GM03348 (cell line): ENCODE measurements at places on chromosomes 1 and 21.
A peak's percentile ranks its signal among the peaks of the same experiment; 100 is the strongest.

GRCh38 chr1:59062743-59063142, 234.2 kb upstream of the FGGY start:
- no peak for DNase-seq

DNA sequence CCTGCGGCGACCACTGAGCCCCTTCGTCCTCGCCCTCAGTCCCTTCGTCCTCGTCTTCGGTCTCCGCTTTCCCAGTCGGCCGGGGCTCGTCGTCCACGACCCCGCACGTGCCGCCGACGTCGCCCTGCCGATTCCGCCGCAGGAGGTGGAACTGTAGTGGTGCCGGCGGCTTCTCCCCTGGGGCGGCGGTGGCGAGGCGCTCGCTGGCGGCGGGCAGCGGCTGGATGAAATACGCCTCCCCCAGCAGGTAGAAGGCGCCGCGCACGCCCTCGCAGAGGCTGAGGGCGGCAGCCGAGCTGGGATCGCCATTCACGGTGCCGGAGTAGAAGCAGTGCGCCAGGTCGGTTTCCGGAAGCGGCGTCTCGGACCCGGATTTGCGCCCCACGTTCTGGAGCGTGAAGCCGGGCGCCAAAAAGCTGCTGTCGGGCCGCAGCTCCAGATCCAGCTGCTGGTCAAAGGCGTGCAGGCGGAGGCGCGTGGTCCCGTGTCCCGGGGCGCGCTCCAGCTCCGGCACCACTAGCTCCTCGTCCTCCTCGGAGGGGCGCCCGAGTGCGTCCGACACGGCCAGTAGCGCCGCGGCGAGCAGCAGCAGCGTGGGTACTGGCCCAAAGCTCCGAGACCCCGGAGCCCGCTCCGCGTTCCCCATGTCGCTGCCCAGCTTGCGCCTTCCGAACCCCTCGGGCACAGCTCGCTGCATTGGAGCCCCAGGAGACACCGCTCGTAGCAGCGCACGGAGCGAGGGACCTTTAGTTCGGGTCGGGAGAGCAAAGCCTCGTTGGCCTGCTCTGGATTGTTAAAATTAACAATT, 747 bp downstream of the ADAMTS1 start:
- peak; percentile 57 for DNase-seq

- no peak for DNase-seq
Observed at GRCh38 chr1:68319907-68320306, 87.6 kb upstream of the WLS start.

DNA sequence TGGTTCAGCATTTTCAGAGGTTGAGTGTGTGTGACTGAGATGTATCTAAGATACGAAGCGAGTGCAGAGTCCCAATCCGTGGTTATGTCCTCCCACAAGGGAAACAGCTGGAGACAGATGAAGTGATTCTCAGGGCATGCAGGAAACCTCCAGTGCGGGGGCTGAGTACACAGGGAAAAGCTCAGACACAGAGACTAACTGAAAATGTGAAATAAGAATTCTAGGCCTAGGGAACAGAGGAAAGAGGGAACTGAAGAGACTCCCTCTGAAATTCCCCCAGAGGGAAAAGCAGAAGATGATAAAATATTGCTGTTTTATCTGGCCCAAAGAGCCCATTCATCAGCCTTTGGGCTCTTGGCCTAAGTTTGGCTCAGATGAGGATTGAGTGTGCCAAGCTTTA, 116.8 kb downstream of the LRRC53 start:
- no peak for DNase-seq

- no peak for DNase-seq
Observed at GRCh38 chr1:59383963-59384362, 87.1 kb downstream of the FGGY start.

DNA sequence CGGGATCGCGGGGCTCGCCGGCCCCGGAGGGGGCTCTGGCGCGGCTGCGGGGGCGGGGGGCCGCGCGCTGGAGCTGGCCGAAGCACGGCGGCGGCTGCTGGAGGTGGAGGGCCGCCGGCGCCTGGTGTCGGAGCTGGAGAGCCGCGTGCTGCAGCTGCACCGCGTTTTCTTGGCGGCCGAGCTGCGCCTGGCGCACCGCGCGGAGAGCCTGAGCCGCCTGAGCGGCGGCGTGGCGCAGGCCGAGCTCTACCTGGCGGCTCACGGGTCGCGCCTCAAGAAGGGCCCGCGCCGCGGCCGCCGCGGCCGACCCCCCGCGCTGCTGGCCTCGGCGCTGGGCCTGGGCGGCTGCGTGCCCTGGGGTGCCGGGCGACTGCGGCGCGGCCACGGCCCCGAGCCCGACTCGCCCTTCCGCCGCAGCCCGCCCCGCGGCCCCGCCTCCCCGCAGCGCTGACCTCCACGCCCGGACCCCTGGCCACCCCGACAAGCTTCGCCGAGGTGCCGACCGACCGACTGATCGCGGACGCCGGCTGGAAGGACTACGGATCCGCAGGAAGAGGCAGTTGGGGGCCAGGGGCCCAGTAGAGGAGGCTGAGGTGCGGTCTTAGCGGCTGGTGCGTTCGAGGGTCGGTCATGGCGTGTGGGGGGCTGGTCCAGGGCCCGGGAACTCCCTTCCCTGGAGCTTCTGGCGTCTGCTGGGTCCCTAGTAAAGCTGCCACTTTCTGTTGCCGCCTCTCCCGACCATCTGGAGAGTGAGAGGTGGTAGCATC, 711 bp downstream of the TRNP1 start:
- DNase-seq: peak; percentile 70

DNA sequence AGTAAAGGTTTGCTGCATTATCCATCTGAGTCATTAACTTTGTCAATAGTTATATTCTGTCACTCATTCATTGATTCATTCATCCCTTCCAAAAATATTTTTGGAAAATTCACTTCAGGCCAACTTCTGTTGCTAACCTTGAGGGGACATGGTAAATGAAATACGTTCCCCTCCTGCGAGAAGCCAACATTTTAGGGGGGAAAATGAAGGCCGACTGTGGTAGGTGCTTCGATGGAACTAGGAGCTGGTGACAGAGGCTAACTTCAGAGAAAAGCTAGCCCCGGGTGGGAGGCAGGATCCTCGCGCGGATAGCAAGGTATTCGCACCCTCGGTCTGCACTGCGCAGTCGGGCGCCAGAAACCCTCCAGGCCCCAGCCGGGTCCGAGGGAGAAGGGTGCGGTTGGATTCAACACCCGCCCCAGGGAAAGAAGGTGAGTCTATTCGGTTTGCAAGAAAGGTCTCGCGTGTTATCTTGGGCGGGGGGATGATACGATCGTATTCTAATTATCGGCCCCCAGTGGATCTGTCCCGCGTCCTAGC, 646 bp upstream of the RRP15 start:
- peak; percentile 38 for DNase-seq

DNA sequence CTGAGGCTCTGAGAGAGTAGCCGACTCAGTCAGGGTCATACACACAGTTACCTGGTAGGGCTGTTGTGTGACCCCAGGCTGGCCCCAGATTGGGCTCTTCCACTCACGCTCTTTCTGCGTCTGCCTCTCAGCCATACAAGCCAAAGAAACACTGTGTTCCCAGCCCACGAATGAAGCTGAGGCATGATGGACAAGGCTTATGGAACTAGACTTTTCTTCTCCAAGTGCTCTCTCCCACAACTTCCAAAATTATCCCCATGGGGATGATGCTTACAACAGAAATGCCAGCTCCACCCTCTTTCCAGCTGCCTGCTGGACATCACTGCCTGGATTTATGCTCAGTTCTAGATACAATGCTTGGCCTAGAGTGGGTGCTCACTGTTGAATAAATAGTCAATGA, 102.8 kb upstream of the JUN start:
- peak; percentile 74 for DNase-seq

DNA sequence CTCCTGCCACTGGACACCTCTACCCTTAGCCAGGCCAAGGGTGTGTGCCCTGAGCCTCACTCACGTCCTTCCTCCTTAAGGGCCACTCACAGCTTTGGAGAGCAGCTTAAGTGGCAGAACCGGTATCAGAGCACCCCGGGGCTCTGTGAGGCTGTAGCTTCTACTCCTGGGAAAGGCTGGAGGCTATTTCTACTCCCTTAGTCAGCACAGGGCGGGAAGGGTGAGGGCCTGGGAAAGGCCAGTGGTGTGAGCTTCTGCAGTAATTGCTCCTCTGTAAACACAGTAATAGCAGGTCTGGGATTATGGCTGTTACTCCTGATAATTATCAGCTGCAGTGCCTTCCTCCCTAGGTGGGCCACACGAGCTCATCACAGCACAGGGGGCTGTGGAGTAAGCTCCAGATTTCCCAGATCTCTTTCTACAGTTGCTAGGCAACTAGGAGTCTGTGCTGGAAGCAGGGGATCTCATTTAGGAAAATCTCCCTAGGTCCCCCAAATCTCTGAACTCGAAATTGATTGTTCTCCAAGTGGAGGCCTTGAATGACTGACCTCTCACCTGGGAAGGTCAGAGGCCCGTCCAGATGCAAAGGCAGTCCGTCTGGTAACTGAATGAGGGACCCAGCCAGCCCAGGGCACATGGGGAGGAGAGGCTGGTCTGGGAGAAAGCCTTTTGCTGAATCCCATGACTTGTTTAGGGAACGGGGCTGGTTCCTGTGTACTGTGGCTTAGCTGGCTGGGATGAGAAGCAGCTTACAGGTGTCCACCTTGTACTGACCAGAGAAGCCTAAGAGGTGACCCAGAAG, 29.3 kb downstream of the IER5 start:
- DNase-seq: no peak

DNA sequence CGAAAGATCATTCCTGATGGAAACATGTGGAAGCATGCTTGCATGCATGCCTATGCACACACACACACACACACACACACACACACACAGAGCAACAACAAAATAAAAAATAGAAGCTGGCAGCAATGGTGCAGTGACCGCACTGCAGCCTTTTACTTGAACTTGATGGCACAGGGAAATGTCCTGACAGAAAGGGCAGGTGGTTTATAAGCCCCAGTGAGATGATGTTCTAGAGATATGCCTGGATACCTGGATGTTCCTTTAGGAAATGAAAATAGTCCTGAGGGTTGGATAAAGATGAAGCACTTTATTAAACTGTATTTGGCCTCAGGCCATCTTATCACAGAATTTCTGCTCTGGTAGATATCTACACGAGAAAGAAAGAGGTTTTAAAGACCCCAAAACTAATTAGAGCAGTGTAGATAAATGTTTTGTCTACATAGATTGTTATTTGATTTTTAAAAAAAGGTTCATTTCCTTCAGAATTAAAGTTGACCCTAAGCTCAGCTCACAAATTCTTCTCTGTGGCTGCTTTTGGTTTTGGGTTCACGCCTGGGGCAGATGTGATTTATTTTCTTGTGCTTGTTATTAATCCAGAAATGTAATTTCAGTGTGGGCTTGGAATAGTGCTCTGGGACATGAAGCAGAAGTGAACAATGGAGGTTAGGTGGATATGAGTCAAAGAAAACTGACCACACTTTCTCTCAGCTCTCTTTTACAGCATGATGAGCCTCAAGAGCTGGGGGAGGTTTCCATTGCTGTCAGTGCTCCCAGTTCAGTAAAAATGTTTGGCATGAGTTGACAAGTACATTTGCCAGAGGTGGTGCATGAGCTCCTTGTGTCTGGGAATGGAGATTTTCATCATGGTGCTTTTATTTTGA, 22.9 kb downstream of the ADAM30 start:
- peak; percentile 69 for DNase-seq

- DNase-seq: no peak
Observed at GRCh38 chr1:47823040-47823808, 174.0 kb downstream of the TRABD2B start.

DNA sequence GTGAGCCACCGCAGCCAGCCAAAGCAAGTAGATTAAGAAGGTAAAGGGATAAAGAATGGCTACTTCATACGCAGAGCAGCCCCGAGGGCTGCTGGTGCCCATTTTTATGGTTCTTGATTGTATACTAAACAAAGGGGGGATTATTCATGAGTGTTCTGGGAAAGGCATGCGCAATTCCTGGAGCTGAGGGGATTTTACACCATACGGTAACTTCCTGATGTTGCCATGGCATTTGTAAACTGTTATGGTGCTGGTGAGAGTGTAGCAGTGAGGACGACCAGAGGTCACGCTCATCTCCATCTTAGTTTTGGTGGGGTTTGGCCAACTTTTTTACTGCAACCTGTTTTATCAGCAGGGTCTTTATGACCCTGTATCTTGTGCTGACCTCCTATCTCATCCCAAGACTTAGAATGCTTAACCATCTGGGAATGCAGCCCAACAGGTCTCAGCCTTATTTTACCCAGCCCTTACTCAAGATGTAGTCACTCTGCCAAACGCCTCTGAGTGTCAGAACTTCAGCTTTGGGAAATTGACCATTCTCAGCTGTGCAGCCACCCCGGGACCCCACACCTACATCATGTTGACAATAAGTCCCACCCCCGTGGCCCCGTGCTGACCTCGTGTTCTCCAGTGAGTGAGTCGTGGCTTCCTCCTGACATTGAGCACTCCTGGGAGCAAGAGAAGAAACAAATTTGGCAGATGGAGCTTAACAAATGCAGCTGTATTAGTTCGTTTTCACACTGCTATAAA, 149.4 kb upstream of the COL6A1 start:
- DNase-seq: no peak

DNA sequence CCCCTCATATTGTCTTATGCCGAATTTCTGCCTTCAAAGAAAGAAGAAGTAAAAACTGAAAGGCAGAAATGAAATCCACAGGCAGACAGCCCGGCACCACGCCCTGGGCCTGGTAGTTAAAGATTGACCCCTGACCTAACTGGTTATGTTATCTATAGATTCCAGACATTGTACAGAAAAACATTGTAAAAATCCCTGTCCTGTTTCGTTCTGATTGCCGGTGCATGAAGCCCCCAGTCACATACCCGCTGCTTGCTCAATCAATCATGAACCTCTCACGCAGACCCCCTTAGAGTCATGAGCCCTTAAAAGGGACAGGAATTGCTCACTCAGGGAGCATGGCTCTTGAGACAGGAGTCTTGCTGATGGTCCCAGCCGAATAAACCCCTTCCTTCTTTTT, 49.3 kb downstream of the JMJD4 start:
- no peak for DNase-seq

DNA sequence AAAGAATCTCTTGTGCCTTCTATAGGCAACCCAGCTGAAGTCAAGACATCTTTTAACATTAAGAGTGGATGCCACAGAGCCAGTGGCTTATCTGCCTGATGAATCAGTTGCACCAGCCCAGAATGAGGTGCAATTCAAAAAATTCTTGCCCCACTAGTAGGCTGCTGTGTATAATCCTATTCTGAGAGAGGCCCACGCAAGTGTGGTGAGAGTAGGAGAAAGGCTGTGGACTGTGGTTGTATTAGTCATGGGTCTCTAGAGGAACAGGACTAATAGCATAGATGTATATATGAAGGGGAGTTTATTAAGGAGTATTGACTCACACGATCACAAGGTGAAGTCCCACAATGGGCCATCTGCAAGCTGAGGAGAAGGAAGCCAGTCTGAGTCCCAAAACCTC, 216.4 kb downstream of the LTN1 start:
- DNase-seq: peak; percentile 43

GRCh38 chr21:42214921-42215320, 4.0 kb upstream of the ABCG1 start:
- no peak for DNase-seq

DNA sequence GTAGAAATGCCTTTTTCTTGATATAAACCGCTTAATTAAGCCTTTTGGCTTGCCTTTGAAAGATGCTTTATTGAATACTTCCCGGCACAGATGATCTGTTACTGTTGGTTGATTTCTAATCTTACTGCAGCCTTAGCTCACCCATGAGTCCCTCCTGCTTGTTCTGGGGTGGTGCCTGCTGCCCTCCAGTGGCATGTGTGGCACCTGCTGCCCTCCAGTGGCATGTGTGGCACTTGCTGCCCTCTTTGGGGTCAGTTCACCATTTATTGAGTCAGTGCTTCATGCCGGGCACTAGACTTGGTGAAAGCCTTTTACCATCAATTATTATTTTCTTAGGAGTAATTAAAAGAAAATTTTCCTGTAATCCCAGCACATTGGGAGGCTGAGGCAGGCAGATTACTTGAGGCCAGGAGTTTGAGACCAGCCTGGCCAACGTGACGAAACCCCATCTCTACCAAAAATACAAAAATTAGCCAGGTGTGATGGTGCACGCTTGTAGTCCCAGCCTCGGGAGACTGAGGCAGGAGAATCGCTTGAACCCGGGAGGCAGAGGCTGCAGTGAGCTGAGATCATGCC, 54.3 kb downstream of the ADARB1 start:
- DNase-seq: peak; percentile 76
